ENCODE measurements at places on chromosomes 2 and 18. TPM values are rescaled to one million over a fixed set of nuclear protein-coding genes. Genes with fewer than 3 reads are reported as not detected.

RNPEPL1 gene
- 44.0 TPM for total RNA-seq

ATP6V1B1 gene
- 2.5 TPM for total RNA-seq

CFC1 gene
- total RNA-seq = not detected

CTIF gene
- 15.7 TPM for total RNA-seq

GALNT5 gene
- 2.5 TPM for total RNA-seq

ASB18 gene
- total RNA-seq = 0.03 TPM

SALL3 gene
- total RNA-seq = not detected

MARS2 gene
- 12.3 TPM for total RNA-seq

SEMA4C gene
- 20.4 TPM for total RNA-seq

BCL2 gene
- total RNA-seq = 0.53 TPM

GYPC gene
- not detected for total RNA-seq

DSC2 gene
- 0.65 TPM for total RNA-seq
